Hematopoietic multipotent progenitor cell treated with erythropoietin and hydrocortisone succinate and interleukin-3 and kit ligand, for 17 days (in vitro differentiated cells): ENCODE measurements at places on chromosomes 11 and 22.

DNA sequence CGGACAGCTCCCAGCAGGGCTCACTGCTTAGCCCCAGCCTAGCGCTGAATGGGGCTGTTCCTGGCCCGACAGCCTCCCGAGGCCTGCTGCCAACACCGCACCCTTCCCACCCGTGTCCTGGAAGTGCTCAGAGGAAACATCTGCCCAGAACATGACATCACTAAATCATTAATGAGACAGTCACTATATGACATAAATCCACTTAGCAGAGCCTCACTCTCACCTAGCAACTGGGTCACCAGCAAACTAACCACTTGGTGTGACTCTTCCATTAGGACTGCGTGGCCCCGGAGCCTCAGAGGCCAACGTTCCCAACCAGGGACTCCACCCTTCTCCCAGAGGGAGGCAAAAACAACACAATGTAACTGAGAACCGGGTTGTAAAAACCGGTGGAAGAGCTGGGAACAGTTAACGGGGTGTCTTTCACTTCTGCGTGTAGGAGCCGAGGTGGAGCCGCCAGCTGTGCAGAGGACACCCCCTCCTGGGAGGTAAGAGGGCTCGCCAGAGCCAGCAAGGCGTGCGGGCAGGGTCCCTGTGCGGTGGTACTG, 21.4 kb upstream of the PACSIN2 start:
- DNase-seq, result no peak

- DNase-seq, result peak; percentile 70
Measured at GRCh38 chr11:65503368-65503948, 4.6 kb downstream of the MALAT1 start.

- no peak for DNase-seq
Measured at GRCh38 chr11:17766590-17766989, 32.0 kb downstream of the KCNC1 start.

DNA sequence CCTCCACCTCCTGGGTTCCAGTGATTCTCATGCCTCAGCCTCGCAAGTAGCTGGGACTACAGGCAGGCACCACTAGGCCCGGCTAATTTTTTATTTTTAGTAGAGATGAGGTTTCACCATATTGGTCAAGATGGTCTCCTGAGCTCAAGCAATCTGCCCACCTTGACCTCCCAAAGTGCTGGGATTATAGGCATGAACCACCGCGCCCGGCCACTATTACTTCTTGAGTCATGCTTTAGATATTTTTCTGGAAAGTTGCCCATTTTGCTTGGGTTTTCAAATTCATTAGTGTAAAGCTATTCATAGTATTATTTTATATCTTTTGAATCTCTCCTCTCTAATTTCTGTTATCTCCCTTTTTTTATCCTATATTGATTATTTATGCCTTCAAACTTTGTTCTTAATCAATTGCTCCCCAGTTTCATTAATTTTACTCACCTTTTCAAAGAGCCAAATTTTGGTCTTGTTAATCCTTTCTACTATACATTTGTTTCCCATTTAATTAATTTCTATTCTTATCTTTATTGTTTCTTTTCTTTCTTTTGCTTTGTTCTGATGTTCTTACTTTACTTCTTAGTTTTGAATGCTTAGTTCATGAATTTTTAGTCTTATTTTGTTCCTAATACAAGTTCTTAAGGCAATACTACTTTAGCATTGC, 10.3 kb upstream of the RAC2 start:
- DNase-seq, result no peak
